ENCODE measurements at places on chromosomes 2 and 18.

GRCh38 chr2:85355073-85355410, 473 bp downstream of the ELMOD3 start:
- DNase-seq = no peak

- DNase-seq = no peak
Observed at GRCh38 chr2:226247289-226248275, 552.0 kb downstream of the IRS1 start.

GRCh38 chr18:9348079-9348671, 13.6 kb downstream of the TWSG1 start:
- DNase-seq = peak; percentile 22

DNA sequence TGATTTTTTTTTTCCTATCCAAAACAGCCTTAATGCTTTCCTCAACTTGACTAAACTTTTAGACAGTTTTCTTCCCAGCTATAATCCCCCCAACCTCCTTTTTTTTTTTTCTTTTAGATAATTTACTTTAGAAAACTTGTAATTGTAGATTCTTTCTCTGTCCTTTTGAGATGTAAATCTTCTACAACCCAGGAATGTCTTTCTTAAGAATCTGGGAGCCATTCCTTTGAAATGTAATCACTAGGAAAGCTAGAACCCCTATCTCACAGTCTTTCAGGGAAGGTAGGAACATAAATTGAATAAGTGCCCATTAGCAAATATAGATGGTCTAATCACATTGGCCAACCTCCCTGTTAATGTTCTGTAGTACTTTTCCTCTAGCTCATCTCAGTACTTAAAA, 285.4 kb downstream of the NUP35 start:
- no peak for DNase-seq

DNA sequence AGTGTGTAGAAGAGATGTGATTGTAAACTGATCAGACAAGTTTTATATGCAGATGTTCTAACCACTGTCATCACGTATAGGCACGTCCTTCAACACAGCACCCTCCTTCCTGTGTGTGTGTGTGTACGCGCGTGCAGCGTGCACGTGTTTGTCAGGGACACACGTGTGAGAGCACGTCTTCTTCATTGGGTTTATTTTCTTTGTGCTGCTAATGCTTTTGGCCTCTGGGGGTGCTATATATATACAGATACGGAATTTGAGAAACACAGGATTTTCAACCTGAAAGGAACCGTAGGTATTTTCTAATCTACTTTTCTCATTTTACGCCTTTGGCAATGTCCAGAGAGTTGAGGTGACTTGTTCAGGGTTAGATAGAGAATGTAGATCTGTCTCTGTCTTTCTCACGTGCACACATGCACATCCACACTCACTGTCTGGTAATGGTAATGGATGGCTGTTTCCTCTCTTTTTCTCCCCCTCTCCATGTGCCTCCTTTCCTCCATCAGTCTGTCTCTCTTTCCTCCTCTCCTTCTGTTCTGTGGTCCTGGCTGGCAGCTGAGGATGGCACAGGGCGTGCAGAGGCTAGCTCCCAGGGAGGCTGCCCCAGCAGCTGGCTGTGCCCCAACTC, 13.4 kb upstream of the CELF4 start:
- peak; percentile 41 for DNase-seq

DNA sequence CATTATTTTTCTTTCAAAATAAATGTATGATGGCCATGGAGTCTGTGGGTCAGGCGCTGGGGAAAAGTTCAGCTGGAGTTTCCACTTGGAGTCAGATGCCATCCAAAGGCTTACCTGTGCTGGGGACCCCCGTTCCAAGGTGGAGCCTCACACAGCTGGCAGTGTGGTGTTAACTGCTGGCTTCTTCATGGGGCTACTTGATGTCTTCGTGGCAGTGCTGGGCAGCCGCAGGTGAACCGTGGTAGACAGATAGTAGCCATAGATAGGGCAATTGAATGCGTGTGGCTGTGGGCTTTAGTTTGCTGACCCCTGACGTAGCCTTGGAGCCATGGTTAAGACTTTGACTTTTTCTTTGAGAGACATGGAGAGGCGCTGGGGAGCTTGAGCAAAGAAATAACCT, 83.1 kb downstream of the HS6ST1 start:
- DNase-seq = no peak

- no peak for DNase-seq
Observed at GRCh38 chr2:143254110-143254509, 124.9 kb downstream of the ARHGAP15 start.

DNA sequence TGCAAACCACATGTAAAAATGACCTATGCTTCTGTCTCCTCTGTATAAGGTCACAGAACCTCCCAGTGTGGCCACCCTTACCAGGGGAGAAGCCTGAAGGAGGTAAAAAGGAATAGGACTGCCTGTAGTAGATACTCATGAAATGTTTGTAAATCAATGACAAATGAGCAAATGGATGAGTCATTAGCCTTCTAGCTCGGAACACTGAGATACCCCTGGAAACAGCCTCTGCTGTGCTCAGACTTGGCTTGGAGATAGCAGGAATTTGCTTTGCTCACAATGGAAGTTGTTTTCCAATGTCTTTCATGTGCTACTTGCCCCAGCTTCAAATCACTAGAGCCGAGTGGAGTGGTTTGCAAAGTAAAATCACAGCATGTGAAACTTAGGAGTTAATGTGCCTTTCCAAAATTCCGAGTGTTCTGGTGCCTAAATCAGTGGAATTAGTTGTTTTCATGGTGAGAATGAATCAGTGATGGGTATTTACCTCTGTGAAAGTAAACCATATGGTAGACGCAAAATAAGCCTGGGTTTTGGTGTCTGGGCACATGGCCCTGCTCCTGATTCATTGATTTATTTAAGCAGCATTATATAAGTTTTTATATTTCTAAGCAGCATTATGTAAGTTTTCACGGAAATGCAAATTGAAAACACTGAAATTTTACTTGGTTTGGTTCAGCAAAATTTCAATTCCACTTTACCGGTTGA, 154.0 kb upstream of the MAP3K20 start:
- no peak for DNase-seq

- DNase-seq = no peak
Observed at GRCh38 chr18:48138660-48139430, 208.4 kb upstream of the SMAD2 start.

DNA sequence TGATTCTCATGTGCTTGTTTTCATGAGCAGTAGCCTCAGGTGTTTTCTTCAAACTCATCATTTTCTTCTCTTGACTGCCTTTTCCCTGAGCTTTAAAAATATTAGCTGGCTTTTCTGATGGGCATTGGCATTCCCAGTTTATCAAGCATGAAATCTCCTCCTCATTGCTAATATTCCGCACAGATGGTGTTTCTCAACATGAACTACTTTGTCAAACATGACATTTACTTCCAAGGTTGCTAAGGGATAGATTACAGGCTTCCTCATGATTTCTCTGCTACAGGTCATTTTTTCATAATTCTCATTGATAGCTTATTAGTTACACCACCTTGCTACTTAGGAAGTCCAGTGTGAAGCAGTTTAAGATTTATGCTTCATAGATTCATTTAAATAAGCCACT, 1116.9 kb upstream of the CNTNAP5 start:
- no peak for DNase-seq

DNA sequence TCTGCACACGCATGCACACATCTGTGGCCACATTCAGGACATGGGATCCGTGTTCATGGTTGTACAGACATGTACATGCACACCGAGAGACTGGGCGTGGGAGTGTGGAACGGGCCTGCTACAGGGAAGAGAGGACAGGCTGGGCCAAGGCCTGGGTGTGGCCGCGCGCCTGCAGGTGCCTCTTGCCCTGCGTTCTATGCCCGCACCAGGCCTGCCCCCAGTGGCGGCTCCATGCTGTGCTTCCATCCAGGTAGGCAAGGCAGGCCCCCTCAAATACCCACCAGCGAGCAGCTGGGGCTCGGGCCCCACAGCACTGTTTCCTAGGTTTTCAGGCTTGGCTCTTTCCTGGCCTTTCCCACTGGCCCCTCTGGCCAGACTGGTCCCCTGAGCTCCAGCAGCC, 15.5 kb upstream of the PTMA start:
- no peak for DNase-seq

- DNase-seq = no peak
Observed at GRCh38 chr2:18005411-18005810, 126.9 kb downstream of the KCNS3 start.
